ENCODE measurements at places on chromosomes 3 and 15. TPM values are rescaled to one million over a fixed set of nuclear protein-coding genes. Genes with fewer than 3 reads are reported as not detected.

- H3K4me1 ChIP-seq, result no peaks in the 10 kb centered on the region
- no peak overlapping the region for H3K4me3 ChIP-seq
- DNase-seq, result no peak
Measured at GRCh38 chr15:80418892-80419537, 14.8 kb downstream of the ARNT2 start.

GRCh38 chr3:50519471-50520089 is 16.1 kb upstream of the CACNA2D2 start:
- peaks cover 23% of the 10 kb centered on the region for H3K4me1 ChIP-seq
- no peak overlapping the region for H3K27ac ChIP-seq
- DNase-seq, result peak; percentile 72

GRCh38 chr3:79809106-79809505 is 41.3 kb upstream of the ROBO1 start:
- DNase-seq, result no peak
- no peak overlapping the region for H3K4me3 ChIP-seq
- H3K36me3 ChIP-seq, result no peaks in the 10 kb centered on the region
- H3K4me1 ChIP-seq, result no peaks in the 10 kb centered on the region

DNA sequence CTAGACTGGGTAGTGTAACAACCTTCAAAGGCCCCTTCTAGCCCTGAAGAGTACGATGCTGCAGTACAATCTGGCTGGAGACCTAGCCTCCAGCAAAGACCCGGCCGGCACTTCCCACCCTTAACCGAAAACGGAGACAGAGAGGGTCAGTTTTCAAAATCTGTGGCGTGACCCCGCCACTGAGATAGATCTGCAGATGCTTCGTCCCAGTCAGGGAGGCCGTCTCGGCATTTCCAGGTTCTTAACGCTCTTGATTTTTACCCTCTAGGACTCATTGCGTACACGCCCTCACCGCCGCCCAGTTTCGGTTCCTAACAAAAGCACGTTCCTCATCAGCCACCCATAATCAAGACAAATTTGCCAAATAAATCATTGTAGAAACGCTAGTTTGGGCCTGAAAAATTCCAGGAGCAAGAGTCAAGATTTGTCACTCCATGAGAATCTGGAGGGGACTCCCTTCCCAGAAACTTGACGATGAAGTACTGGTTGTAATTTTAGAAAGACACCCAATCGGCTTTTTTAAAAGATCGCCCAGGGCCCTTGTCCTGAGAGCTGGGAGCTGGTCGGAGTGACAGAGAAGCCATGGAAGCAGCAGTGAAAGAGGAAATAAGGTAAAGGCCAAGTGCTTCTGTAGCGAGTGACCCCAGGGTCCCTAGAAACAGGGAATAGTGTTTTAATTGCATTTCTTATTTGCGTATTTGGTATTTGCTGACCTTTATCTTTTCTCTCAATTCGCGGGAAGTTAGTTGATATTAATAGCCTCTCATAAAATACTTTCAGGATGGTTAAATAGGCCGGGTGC is 868 bp upstream of the TMEM87A start:
- no peaks in the 10 kb centered on the region for H3K27me3 ChIP-seq
- peak overlapping the region; percentile 92 for H3K27ac ChIP-seq
- H3K36me3 ChIP-seq, result peaks cover 4% of the 10 kb centered on the region
- peak; percentile 43 for DNase-seq
- H3K4me1 ChIP-seq, result peaks cover 13% of the 10 kb centered on the region

GRCh38 chr15:94287794-94288246 is 56.5 kb downstream of the MCTP2 start:
- H3K27ac ChIP-seq, result peak overlapping the region; percentile 93
- H3K4me1 ChIP-seq, result peaks cover 33% of the 10 kb centered on the region
- no peaks in the 10 kb centered on the region for H3K27me3 ChIP-seq
- peaks cover 16% of the 10 kb centered on the region for H3K36me3 ChIP-seq
- H3K4me3 ChIP-seq, result peak overlapping the region; percentile 22

DNA sequence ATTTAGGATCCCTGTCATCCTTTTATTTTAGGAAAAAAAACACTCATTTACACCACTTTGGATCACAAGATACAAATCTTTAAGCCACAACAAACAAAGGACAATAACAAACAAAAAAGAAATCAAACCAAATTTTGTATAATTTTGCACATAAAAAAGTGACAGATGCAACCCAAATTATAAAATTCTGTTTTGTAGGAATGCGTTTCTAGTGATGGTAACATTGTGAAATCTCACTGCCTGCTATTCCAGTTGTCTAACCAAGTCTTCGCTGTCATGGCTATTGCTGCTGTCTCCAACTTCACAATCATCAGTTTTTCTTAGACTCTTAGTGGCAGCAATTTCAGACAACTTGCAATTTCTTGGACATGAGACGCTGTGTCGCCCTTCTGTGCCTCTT is 58.3 kb upstream of the ARL6 start:
- DNase-seq, result no peak
- no peaks in the 10 kb centered on the region for H3K36me3 ChIP-seq
- no peaks in the 10 kb centered on the region for H3K4me1 ChIP-seq
- no peak overlapping the region for H3K4me3 ChIP-seq
- no peak overlapping the region for H3K27ac ChIP-seq
- H3K27me3 ChIP-seq, result no peaks in the 10 kb centered on the region

- H3K4me1 ChIP-seq, result peaks cover 31% of the 10 kb centered on the region
- no peak overlapping the region for H3K27ac ChIP-seq
- no peaks in the 10 kb centered on the region for H3K27me3 ChIP-seq
- DNase-seq, result no peak
- H3K36me3 ChIP-seq, result no peaks in the 10 kb centered on the region
- H3K4me3 ChIP-seq, result no peak overlapping the region
Measured at GRCh38 chr15:72787526-72787925, 4.0 kb upstream of the ADPGK start.

GRCh38 chr3:56001991-56002390 is 466.3 kb downstream of the ERC2 start:
- H3K36me3 ChIP-seq, result no peaks in the 10 kb centered on the region
- no peak for DNase-seq
- H3K4me3 ChIP-seq, result no peak overlapping the region
- no peaks in the 10 kb centered on the region for H3K4me1 ChIP-seq

DNA sequence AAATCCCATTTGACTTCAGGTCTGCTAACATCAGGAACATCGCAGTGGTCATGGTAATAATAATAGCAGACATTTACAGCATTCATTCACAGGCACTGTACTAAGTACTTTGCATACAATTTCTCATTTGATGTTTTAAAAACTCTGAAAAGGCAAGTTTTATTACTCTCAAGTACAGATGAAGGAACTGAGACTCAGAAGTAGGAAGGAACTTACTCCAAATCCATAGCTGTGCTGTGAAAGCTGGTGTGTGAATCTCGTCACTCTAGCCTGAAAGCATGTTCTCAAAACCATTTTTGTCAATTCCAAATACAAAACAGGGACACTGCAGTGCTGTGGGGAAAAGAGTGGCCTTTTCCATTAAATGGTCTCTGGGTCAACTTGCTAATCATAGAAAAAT is 179.9 kb downstream of the FAM43A start:
- no peaks in the 10 kb centered on the region for H3K4me1 ChIP-seq
- H3K4me3 ChIP-seq, result no peak overlapping the region
- H3K36me3 ChIP-seq, result no peaks in the 10 kb centered on the region
- no peak overlapping the region for H3K27ac ChIP-seq
- no peak for DNase-seq

- H3K27me3 ChIP-seq, result no peaks in the 10 kb centered on the region
- no peak for DNase-seq
- no peaks in the 10 kb centered on the region for H3K4me1 ChIP-seq
- H3K4me3 ChIP-seq, result no peak overlapping the region
- no peaks in the 10 kb centered on the region for H3K36me3 ChIP-seq
Measured at GRCh38 chr15:63111481-63111880, 10.2 kb upstream of the LACTB start.

- DNase-seq, result no peak
- no peaks in the 10 kb centered on the region for H3K27me3 ChIP-seq
- no peak overlapping the region for H3K4me3 ChIP-seq
- H3K4me1 ChIP-seq, result peaks cover 7% of the 10 kb centered on the region
- no peak overlapping the region for H3K27ac ChIP-seq
Measured at GRCh38 chr15:57769266-57769665, 62.8 kb downstream of the POLR2M start.

DNA sequence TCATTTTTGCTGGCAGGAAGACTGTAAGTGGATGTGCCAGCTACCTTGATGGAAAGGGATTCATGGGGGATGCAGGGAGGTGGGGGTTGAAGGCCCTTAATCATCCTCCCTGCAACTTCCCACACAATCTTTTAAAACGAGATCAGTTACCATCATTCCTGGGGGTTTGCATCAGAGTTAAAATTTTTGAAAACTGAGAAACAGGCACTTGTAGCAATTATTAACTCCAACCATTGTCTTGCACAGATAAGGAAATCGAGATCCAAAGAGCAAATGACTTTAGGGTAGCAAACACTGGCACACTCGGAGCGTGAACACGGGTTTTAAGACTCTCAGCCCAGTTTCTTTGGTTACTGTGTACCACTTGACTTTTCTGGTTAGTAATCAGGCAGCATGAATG is 41.9 kb downstream of the GPD1L start:
- no peak overlapping the region for H3K27ac ChIP-seq
- DNase-seq, result no peak
- no peak overlapping the region for H3K4me3 ChIP-seq
- H3K27me3 ChIP-seq, result no peaks in the 10 kb centered on the region
- H3K4me1 ChIP-seq, result no peaks in the 10 kb centered on the region

DNA sequence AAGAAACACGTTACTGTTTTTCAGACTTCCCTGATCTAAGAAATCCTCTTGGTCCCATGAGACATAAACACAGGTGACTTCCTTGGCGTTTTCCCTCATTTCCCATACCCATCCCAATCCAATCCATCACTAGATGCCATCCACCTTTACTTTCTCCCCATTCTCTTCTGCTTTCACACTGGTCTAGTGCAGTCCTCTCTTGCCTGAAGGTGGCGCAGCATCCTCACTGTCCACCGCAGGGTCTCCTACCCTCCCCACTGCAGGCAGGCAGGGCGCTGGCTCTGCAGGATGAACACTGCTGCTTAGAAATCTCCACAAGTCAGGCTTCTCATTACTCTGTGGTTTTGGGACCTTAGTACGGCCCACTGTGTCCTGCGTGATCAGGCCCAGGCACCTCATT is 58.2 kb downstream of the RAB7A start:
- H3K27me3 ChIP-seq, result no peaks in the 10 kb centered on the region
- DNase-seq, result peak; percentile 74
- H3K36me3 ChIP-seq, result no peaks in the 10 kb centered on the region
- H3K4me3 ChIP-seq, result no peak overlapping the region

DNA sequence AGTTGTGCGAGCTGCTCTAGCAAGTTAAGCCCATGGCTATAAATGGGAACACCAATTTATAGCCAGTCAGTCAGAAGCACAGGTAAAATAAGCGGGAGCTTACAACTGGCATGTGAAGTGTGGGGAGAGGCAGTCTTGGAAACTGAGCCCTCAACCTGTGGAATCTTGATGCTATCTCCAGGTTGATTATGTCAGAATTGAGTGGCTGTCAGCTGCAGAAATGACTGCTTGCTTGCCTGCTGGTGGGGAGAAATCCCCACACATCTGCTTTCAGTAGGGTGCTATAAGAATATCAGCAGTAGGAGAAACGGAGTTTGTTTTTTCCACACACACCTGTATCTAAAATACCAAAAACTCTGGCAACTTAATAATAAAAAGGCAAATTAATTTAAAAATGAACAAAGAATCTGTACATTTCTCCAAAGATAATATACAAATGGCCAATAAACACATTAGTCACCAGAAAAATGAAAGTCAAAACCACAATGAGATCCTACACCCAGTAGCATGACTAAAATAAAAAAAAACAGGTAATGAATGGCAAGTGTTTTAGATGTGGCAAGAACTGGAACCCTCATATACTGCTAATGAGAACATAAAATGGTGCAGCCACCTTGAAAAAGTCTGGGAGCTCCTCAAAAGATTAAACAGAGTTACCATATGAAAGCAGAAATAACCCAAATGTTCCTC is 26.0 kb upstream of the MAP4 start:
- no peak for DNase-seq
- H3K4me1 ChIP-seq, result no peaks in the 10 kb centered on the region
- H3K36me3 ChIP-seq, result no peaks in the 10 kb centered on the region
- H3K27ac ChIP-seq, result no peak overlapping the region
- H3K4me3 ChIP-seq, result no peak overlapping the region

DNA sequence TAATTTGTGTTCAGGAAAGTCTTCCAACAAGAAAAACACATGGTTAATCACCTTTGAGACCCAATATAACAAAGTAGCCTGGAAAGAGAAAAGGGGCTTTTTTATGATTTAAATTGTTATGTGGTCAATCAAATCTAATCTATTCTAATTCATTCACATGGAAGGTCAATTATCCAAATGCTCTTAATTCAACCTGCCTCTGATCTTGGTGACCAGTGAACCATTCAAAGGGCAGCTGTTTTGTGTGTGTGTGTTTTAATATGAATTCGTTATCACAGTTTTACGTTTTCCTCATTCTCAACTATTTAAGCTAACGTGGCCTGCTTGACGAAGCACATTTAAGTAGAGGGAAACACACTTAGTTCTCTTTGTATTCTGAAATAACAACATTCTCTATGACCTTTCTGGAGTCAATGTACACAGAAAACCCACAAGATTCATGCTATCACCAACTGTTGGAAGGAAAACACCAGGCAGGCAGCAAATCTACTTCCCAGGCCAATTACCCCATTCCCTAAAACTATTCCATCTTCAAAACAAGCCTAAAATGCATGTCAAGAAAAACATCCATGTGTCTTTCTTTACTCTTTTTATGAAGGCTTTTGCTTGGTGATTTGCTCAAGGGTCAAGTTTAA is 195.4 kb downstream of the SUCLG2 start:
- no peak for DNase-seq
- no peaks in the 10 kb centered on the region for H3K4me1 ChIP-seq
- H3K27me3 ChIP-seq, result no peaks in the 10 kb centered on the region
- no peak overlapping the region for H3K4me3 ChIP-seq

DNA sequence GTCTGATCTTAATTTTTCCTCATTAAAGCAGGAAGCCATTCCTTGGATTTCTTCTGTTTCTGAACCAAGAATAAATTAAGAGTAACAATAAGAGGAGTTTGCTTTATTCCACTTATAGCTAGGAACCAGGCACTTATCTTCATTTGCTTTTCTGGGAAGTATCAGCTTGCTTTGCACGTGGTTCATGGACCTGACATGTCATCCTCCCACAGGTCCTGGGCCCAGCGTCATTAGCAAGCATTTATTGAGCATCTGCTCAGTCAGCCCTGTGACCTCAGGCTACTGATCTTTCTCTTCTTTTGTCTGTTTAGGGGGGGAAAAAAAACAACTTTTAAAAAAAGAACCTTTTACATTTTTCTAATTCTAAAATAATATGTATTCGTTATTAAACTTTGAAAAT is 34.7 kb upstream of the CRTC3 start:
- no peak overlapping the region for H3K27ac ChIP-seq
- no peak overlapping the region for H3K4me3 ChIP-seq
- H3K36me3 ChIP-seq, result peaks cover 94% of the 10 kb centered on the region
- no peaks in the 10 kb centered on the region for H3K4me1 ChIP-seq

GRCh38 chr15:39581793-39582285 is 960 bp downstream of the THBS1 start:
- peaks cover 35% of the 10 kb centered on the region for H3K4me1 ChIP-seq
- no peak overlapping the region for H3K4me3 ChIP-seq
- DNase-seq, result no peak

GRCh38 chr3:143731776-143732175 is 116.5 kb downstream of the SLC9A9 start:
- H3K4me1 ChIP-seq, result no peaks in the 10 kb centered on the region
- no peaks in the 10 kb centered on the region for H3K27me3 ChIP-seq
- DNase-seq, result no peak
- H3K27ac ChIP-seq, result no peak overlapping the region
- H3K36me3 ChIP-seq, result no peaks in the 10 kb centered on the region
- H3K4me3 ChIP-seq, result no peak overlapping the region

The CYP19A1 gene
- not detected for total RNA-seq

The STAB1 gene
- 26.5 TPM for total RNA-seq

The MUC4 gene
- total RNA-seq, result 1.7 TPM

The ACTRT3 gene
- not detected for total RNA-seq

The HIGD2B gene
- 1.8 TPM for total RNA-seq

The P2RY14 gene
- 0.31 TPM for total RNA-seq

The TRANK1 gene
- 158 TPM for total RNA-seq

The SRGAP3 gene
- total RNA-seq, result 14.9 TPM

The SMARCC1 gene
- total RNA-seq, result 102 TPM
